ENCODE measurements at places on chromosomes 2 and 18.

DNA sequence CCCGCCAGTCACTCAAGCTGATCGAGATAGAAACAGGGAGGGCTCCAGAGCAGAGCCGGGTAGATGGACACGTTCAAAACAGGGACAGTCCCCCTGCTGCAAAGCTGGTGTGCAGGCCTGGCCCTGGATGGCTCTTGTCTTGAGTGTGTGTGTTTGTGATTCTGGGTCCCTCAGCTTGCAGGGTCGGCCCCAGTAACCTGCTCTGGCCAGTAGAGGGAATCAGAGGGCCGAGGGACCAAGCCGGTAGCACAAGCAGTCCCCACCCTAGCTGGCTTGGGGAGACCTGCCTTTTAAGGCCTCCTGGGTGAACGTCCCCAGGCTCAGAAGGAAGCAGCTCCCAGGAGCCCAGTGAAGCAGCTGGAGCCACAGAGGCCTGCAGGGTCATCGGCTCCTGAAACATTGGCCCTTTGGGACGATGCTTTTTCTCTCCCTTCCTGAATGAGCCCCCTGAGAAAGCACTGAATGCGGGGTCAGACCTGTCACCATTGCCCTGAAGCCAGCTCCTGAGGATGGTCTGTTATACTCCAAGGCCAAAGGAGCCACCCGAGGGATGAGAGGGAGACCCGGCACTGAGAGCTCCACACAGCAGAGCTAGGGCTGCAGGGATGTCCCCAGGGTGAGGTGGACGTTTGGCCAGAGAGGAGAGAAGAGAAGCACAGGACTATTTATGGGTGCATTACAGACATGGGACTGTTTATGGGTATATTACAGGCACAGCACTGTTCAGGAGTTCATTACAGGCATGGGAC lies 15.4 kb upstream of the MLPH start:
- peak; percentile 49 for DNase-seq

DNA sequence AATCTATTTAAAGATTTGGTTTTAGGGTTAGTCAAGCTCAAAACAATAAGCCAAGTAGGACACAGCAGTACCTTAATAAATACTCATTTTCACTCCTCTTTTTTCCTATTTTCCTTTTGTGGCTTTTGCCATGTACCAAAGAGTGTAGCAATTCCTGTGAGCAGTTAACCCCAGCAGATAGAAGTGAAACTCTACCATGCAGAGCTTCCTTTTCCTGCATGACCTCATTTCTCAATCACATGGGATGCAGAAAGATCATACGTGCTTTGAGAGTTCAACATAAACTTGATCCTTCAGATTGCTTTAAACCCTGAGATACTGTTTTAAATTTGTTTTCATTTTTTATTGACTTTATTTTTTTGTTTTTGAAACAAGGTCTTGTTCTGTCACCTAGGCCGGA lies 99.1 kb upstream of the ARHGAP15 start:
- no peak for DNase-seq

DNA sequence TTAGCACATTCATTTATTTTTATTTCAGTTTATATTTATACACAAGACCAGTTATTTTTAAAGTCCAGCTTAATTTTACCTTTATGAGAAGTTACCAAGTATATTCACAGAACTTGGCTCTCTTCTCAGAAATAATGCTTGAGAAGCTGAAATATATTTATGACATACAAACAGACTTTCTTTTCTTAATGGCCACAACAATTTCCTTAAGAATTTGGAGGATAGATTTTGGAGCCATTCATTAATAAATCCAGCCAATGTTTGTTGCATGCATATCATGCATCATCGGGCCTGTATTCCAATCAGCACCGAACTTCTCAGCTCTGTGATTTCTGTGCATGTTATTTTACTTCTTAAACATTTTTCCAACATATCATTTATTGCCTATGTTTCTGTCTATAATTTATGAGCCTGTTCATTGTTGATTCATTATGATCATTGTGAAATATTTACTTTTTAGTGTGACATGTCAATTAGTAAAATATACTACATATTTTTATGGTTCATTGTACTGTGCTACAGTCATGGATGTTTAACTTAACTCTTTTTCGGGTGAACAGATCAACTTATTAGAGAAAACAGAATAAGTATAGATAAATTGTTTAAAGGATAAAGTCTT lies 3.5 kb downstream of the GULP1 start:
- no peak for DNase-seq

DNA sequence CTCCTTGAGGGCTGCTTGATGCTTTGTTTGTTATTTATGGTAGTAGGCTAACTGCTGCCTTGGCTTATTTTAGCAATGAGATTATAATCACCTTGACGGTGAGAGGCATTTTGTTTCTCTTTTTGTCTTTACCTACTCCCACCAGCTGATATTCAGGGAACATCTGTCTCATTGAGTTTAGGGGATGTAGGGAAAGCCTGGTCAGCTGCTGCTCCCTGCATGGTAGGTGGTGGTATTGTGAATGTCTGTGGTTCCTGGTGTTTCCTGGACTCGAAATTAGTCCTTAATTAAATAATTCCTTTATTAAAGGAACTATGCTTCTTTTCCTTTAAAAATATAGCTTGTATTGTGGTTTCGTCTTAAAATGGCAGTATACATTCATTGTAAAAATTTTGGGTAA lies 77.8 kb downstream of the ADAM23 start:
- DNase-seq, result no peak

DNA sequence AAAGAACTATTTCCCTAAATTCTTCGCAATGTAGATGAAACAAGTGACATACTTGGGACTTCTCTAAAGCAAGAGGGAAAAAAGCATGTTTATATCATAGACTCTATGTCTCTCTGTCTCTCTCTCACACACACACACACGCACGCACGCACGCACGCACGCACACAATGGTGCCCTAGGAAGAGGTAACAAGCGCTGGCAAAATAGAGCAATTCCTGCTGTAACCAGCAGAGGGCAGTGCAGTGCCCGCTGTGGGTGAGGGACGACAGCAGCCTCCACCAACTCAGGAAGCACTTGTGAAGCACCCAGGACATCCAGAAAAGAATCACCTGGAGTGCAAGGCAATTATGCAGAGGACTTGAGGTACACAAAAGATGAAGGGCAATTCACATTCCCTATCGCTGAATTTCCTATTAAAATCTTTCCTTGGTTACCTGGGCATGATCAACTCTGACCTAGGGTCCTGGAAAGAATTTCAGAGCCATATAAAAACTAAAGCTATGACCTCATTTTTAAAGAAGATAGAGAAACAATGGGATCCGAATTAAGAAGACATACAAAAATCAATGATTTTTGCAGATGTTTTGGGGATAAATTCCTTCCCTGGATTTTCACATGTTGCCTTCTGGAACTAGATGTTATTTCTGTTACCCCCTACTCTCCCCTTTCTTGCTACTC lies 166.4 kb downstream of the PDE11A start:
- DNase-seq, result peak; percentile 74

GRCh38 chr2:201258666-201259615 lies 1.4 kb upstream of the CASP8 start:
- no peak for DNase-seq

DNA sequence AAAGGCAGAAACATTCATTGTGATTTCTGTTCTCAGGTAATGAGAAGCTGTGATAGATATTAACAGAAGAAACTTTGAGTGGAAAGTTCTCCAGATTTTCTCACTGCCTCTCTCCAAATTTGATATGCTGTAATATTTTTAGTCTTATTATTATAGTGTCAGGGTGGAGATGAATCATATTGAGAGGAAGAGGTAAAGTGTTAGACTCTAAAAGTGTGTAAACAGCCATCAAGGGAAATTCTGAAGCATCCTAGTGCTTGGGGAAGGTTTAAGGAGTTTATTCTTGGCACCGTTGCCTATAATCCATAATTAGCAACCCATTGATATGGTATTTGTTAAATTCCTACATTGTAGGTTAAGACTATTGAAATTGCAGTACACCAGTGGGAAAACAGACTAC lies 104.7 kb upstream of the NABP1 start:
- no peak for DNase-seq

DNA sequence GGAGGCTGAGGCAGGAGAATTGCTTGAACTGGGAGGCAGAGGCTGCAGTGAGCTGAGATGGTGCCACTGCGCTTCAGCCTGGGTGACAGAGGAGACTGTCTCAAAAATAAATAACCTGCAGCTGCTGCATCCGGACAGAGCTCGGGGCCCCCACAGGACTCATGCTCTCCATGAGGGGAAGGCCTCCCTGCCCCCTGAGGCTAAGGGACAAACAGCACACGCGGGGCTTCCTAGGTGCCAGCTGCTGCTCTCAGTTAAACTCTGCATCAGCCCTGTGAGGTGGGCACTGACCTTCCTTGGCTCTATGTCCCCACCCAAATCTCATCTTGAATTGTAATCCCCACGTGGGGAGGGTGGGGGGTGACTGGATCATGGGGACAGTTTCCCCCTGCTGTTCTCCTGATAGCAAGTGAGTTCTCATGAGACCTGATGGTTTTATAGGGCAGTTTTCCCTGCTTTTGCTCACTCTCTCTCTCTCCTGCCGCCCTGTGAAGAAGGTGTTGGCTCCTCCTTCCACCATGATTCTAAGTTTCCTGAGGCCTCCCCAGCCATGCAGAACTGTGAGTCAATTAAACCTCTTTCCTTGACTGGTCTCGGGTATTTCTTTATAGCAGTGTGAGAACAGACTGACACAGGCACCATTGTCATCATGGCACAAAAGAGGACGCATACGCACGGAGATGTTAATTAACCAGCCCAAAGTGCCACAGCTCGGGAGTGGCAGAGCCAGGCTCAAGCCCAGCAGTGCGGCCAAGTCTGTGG lies 49.9 kb upstream of the TAF1B start:
- no peak for DNase-seq

- DNase-seq, result no peak
These were observed 25.4 kb upstream of the CDH7 start for GRCh38 chr18:65725251-65726050.

DNA sequence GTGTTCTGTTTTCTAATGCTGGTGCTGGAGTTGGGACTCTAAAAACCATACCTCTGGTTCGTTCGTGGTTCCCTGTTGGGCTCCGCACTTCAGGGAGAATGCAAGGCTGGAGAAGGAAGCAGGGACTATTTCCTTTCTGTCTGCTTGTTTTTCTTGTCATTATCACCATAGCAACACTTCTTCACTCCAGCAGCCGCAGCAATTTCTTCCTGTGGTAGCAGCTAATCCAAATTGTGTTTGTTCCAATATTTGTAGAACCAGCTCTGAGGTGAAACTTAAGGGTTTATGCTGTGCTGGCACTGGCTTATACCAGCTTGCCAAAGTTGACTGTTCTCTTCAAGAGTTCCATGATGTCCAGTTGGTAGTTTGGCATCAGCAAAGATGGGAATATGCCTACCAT lies 301.4 kb upstream of the SYT4 start:
- DNase-seq, result no peak

- no peak for DNase-seq
These were observed 714 bp upstream of the SCN9A start for GRCh38 chr2:166376488-166376828.

- DNase-seq, result no peak
These were observed 44.2 kb downstream of the LCLAT1 start for GRCh38 chr2:30491225-30491624.

DNA sequence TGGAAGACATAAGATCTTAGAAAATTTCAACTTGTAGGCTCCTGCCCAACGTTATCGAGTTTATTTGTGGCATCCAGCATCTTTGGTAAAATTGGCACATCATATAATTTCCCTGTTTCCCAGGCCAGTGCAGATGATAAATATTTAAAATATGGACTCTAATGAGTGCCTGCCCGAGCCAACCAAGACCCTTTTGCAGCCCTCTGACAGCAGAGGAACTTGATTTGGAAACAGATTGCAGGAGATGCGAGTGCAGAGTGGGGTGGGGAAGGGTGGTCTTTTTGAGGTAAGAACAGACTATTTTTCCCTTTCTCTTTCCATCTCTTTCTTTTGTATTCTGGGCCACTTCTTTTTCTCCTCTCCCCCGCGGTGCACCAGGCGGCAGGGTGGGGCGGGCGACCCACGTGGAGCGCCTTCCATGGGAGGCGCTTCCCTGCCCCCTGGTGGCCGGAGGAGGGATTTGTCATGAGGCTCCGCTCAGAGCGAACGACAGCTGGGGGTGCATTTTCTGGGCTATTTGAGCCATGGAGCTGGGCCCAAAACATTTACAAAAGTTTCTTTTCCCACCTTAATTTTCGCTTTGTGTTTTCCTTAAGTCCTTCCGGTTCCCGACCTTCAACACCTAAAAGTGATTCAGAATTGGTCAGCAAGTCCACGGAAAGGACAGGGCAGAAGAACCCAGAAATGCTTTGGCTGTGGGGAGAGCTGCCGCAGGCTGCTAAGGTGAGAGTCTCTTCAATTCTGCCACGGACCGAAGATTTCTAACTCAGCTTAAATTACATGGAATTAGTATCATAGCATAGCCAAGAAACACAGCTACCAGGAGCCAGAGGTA lies 32.7 kb downstream of the LPIN1 start:
- DNase-seq, result peak; percentile 84

DNA sequence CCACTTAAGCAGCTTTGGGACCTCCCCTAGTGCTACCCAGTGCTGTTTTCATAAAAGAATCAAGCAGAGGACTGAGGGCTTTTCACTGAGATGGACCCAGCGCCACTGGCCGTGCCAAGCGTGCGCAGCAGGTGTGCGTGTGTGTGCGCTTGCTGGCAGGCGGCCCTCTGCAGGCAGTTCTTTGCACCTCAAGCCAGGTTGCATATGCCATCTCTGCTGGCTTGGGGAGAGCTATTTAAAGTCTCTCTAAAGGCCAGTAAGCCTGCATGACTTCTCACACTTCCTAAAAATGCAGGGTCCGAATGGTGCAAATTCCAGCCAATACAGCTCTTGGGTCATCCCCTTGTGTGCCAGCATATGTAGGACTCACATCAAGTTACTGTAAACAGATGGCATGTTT lies 255.5 kb downstream of the RNF152 start:
- DNase-seq, result no peak

GRCh38 chr2:43138441-43138840 lies 88.0 kb downstream of the ZFP36L2 start:
- no peak for DNase-seq

DNA sequence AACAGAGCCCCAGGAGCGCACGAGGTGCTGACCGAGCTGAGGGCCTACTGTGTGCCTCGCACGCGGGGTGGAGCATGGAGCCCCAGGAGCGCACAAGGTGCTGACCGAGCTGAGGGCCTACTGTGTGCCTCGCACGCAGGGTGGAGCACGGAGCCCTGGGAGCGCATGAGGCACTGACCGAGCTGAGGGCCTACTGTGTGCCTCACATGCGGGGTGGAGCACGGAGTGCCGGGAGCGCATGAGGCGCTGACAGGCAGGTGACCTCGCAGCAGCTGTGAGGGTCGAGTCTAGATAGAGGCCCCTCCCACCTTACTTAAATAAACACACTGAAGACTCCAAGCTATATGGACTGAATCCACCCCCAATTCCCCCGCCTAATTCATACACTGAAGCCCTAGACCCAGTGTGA lies 60.3 kb downstream of the EIPR1 start:
- no peak for DNase-seq

DNA sequence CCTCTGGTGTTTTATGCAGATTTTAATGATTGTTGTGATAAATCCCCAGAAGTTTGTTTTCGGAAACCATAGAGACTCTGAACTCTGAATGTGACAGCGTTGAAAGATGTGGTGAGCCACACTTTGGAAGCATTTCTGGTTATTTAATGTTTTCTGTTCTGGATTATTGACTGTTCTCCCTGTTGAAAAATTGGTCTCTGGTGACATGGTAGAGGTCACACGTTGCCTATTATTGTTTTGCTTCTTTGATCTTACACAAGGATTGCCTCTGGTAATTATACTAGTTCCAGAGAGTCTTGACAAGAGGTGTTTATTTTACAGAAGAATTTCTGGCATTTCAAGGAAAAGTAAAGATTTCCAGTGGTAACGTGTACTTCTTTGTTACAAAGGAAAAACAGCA lies 127.1 kb downstream of the GREB1L start:
- DNase-seq, result no peak

GRCh38 chr2:41527525-41528323 lies 520.1 kb upstream of the PKDCC start:
- DNase-seq, result no peak

GRCh38 chr2:147888680-147889079 lies 43.9 kb downstream of the ACVR2A start:
- DNase-seq, result no peak
